ENCODE measurements at places on chromosomes 11 and 22.

- peak; percentile 78 for DNase-seq
Measured at GRCh38 chr11:102287964-102288724, 29.1 kb upstream of the BIRC3 start.

GRCh38 chr22:19260194-19260593 lies 31.3 kb downstream of the CLTCL1 start:
- DNase-seq, result no peak

- peak; percentile 64 for DNase-seq
Measured at GRCh38 chr11:95711162-95711944, 78.2 kb downstream of the FAM76B start.

GRCh38 chr11:126410649-126411048 lies 55.2 kb downstream of the ST3GAL4 start:
- DNase-seq, result no peak

DNA sequence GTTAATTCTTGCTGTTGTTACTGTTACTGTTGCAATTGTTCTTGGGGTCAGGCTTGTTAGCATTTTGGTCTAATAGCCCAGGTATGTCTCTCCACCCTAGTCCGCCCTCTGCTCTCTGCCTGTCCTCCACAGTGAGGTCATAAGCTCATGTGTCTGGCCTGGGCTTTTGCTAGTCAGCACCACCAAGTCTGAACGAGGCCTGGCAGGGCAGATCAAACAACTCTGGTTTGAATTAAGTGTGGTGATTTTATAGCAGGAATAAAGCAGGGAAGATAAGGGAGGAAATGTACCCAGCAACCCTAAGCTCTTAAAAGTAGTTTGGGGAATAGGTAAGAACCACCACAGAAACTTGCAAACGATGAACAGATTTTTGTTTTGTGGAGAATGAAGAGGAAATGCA lies 98.7 kb downstream of the ABTB2 start:
- DNase-seq, result no peak

DNA sequence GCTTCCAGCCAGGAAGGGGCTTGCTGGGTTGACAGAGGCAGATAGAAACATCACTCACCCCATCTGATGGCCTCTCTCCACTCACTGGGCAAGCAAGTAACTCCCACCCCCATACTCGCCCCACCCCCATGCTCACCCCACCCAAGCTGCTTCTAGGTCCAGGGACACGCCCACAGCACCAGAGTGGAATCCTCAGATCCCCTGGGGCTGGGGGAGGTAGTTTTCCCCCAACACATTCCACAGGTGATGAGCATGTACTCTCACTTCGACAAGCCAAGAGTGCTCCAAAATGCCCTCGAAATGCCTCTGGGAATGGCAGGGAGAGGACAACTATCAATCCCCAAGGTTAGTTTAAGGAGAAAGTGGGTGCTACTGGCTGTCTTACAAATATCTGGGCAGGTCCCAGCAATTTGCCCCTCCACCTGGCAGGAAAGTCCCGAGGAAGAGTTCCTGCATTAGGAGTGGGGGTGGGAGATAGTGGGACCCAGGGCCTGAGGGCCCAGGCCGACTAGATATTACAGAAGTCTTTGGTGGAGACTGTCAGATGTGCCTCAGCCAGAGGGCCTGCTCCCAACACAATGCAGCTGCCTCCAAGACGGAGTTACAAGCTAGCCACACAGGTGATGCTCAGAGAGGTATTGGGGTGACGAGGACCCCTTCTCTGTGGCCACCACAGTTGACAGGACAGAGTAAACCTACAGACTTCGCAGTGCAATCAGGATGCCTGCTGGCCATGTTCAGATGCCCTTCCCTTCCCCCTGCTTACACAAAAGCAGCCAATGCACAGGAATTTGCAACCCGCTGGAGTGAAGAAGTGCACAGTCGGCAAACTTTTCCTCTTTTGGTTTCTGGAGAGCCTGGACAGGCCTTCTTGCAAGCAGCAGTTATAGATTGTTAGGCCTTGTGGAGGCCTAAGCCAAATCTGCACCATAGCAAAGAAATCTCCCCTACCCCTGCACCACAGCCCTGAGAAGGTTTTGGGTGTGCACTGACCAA lies 2.9 kb upstream of the LMO1 start:
- no peak for DNase-seq

DNA sequence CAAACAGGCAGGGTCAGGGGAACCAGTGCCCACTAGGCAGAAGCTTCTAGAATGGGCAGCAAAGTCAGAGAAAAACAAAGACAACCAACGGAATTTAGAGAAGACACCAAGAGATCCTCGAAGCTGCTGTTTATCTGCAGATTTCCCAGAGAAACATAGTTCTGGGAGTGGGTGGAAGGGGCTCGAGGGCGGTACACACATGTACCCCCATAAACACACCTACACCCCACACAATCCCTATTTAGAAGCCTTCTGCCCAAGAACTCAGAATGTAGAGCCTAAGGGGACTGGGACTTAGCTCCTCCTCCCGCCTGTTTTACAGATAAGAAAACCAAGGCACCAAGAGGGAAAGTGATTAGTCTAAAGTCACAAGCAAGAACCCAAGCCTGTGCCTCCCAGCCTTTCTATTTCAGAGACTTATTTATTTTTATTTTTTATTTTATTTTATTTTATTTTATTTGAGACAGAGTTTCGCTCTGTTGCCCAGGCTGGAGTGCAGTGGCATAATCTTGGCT lies 6.4 kb downstream of the NPTXR start:
- DNase-seq, result no peak

DNA sequence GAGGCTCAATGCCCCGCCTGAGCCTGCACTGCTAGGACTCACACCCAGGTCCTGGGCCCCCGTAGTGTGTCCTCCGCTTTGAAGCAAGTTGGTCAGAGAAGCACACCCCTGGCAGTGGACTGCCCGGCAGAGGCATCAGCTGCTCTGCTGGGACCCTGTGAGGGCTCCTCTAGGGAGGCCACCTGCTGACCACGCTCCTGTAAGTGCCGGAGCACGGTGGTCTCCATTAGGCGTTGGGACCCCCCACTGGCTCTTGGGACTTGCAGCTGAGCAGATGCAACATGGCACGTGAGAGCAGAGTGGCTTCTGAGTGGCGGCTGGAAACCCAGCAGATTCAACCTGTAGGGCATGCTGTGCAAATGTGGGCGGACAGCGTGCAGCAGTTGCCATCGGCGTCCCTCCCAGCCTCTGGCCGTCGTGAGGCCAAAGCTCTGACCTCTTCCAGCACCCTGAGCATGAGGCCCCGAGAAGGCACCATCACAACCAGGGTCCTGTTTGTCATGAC lies 16.9 kb downstream of the MRGPRG start:
- no peak for DNase-seq

DNA sequence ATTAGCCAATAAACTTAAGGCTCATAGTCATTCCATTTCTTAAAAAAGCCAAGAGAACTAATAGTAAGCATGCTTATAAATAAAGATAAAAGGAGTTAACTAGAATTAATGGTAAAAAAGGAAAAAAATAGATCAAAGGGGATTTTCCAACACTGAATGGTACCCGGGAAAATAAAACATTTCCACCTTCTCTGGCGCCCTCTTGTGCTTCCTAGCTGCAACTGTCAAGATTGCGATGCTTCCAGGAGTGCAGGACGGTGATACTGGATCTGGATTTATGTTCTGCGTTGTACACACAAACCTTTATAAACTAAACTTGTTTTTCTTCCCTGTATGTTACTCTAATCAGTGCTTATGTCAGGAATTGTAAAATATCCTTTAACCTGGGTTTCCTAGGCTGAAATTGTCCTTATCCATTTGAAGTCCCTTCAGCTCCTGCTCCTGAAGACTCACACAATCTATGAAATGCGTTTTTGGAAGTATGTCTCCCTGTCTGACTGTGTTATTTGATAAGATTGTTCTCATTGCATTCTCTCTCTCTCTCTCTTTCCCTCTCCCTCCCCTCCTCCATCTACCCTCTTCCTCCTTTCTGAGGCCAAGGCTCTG lies 9.6 kb upstream of the HTATIP2 start:
- DNase-seq, result no peak

DNA sequence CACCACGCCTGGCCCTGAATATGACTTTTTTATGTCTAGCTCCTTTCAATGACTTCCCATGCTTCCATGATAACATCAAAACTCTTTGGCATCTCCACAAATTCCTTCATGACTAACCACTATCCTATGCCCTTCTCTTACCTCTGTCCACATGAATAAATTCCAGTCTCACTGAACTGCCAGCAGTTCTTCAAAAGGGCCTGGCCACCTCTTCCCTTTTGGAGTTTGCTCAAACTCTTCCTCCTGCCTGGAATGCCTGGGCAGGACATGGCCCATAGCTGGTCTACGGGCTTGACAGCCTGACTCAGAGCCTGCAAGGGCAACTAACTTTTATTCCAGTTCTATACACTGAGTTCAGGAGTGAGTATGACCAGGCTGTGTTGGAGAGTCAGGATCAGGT lies 41.8 kb upstream of the ZBTB16 start:
- peak; percentile 8 for DNase-seq

GRCh38 chr11:130840679-130841078 lies 75.6 kb downstream of the SNX19 start:
- DNase-seq, result peak; percentile 52

- no peak for DNase-seq
Measured at GRCh38 chr11:2512431-2513407, 67.9 kb downstream of the KCNQ1 start.

- DNase-seq, result no peak
Measured at GRCh38 chr11:112724496-112724790, 236.8 kb upstream of the NCAM1 start.

GRCh38 chr11:11268119-11268518 lies 84.9 kb downstream of the CSNK2A3 start:
- no peak for DNase-seq

- peak; percentile 40 for DNase-seq
Measured at GRCh38 chr11:62574363-62575071, 826 bp upstream of the EEF1G start.

- DNase-seq, result peak; percentile 63
Measured at GRCh38 chr11:119416606-119417580, 6.1 kb downstream of the THY1 start.

- DNase-seq, result no peak
Measured at GRCh38 chr22:26325641-26326040, 103.4 kb upstream of the ASPHD2 start.

DNA sequence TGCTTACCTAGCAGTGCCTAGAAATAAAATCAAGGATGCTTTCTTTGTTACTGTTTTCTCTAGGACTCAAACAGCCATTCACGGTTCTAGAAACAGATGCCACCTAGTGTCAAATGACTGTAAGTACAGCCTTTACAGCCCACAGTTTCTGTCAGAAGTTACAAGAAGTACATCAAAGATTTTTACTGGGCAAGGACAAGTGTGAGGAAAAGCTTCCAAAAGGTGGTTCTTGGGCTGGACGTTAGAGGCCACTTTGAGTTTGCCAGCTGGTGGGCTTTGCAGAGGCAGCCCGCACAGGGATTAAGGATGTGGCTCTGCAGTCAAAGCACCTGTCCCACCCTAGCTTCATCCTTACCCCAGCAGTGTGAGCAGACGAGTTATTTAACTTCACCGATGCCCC lies 6.9 kb downstream of the KMT5B start:
- peak; percentile 60 for DNase-seq

- DNase-seq, result peak; percentile 31
Measured at GRCh38 chr11:35798423-35798822, 135.8 kb downstream of the TRIM44 start.

GRCh38 chr11:103994094-103994493 lies 42.3 kb upstream of the DDI1 start:
- DNase-seq, result peak; percentile 88

- peak; percentile 77 for DNase-seq
Measured at GRCh38 chr11:111540114-111540936, at the start of gene LAYN. LAYN (plus strand) TSS chr11:111540720; CDS start chr11:111540844, 124 bp downstream.

DNA sequence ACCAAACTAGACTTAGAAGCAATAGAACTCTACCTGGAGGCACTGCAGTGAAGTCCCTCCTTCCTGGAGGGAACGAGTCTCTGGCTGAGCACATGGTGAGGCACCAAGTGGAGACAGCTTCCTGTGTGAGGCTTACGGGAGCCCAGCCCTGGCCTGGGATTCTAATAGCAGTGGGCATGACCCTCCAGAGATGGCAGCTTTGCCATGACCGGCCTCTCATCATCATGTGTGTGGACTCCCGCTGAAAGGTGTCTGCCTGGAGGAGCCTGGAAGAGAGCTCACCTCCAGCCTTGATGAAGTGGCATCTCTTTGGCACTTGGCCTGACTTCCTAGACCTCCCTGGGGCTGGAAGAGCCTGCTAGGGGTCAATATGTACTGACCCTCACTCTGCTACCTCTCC lies 8.0 kb downstream of the DGAT2 start:
- DNase-seq, result no peak

DNA sequence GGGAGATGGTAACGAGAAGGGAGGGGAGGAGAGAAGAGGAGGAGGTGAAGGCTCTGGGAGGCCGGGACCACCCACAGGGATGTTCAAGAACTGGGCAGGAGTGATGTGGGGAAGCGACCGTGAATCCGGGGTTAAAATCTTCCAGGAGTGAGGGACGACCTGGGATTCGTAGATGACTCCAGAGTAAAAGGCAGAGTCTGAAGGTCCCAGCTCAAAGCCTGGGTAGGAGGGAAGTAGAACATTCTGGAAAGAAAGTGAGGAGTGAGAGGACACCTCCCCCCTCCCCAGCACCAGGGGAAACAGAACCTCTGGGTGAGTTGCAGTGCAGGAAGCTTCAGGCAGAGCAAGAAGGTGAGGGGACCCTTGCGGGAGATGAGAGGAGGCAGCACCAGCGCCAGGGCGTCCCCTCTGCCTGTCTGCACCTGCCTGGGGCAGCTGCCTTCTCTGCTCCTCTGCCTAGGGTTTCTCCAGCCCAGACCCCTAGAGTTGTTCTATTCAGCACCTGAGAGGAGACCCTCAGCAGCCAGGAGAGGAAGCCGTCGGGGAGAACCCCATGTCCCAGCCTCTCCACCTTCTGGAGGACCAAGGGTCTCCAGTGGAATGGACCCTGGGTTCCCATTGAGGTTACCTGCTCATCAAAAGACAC lies 49.7 kb downstream of the LINC01488 start:
- no peak for DNase-seq

DNA sequence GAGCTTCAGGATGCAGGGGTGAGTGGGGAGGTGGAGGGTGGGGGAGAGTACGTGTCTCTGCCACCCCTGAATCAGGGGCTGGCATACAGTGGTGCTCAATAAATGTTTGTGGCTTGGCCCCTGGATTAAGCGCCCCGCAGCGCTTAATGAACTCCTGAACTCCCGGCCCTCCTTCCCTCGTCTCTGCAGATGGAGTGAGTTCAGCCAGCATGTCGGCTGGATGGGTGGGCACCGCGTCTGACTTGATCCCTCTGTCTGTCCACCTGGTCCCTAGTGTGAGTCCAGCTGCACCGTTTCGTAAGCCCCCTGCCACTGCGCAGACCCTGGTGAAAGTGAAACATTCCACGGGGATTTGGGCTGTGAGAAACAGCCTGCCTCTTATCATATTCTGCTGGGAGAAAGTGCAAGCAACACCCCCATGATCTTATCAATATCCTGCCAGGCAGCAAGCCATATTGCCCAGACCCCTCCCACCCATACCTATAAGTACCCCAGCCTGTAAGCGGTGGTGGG lies 12.0 kb upstream of the MRGPRD start:
- no peak for DNase-seq

- DNase-seq, result no peak
Measured at GRCh38 chr11:122393209-122393860, 262.2 kb upstream of the UBASH3B start.

DNA sequence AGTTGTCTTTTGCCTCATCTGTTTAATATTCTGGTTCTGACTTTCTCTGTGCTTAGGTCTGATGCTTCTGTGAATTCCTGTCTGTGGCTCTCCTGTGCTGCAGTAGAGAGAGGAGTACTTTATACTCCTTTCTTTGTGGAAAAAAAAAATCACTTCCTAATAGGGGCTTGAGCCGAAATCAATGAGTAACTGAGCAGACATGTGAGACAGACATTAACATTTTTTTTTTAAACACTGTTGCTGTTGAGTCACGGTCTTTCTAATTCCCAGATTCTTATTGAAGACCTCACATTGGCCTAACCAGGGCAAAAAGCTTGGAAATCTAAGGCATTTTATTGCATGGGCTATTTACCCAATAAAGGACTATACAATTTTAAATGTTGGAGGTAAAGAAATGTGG lies 86.1 kb downstream of the GRM5 start:
- peak; percentile 81 for DNase-seq

Data from fibroblast of skin of right quadriceps (primary cell).